H1 (cell line): ENCODE measurements at places on chromosomes 4 and X. TPM values are rescaled to one million over a fixed set of nuclear protein-coding genes. Genes with fewer than 3 reads are reported as not detected.

Gene STAP1
- not detected in 2 replicates for polyA plus RNA-seq

Gene UGT2B15
- polyA plus RNA-seq, result not detected in 2 replicates

Gene UGT2B17
- not detected in 2 replicates for polyA plus RNA-seq

Gene COL4A6
- 5.9 and 6.5 TPM in 2 replicates for polyA plus RNA-seq

Gene HOPX
- polyA plus RNA-seq, result not detected in 2 replicates

Gene DGKK
- polyA plus RNA-seq, result 3.2 and 4.9 TPM in 2 replicates

Gene WWC2
- polyA plus RNA-seq, result 17.6 and 19.7 TPM in 2 replicates

Gene UGT2B10
- not detected in 2 replicates for polyA plus RNA-seq

Gene CT55
- polyA plus RNA-seq, result 0.09 and 0.15 TPM in 2 replicates

Gene NAP1L3
- polyA plus RNA-seq, result 12.2 and 17.3 TPM in 2 replicates

Gene GSX2
- not detected in 2 replicates for polyA plus RNA-seq

Gene CT45A5
- polyA plus RNA-seq, result not detected in 2 replicates

Gene RTL3
- polyA plus RNA-seq, result not detected in 2 replicates

Gene FGF16
- 0.50 and 0.61 TPM in 2 replicates for polyA plus RNA-seq

Gene FAM13A
- polyA plus RNA-seq, result 7.1 and 8.7 TPM in 2 replicates

Gene NLRP2B
- polyA plus RNA-seq, result not detected in 2 replicates
